ENCODE measurements at places on chromosomes 4 and X.

DNA sequence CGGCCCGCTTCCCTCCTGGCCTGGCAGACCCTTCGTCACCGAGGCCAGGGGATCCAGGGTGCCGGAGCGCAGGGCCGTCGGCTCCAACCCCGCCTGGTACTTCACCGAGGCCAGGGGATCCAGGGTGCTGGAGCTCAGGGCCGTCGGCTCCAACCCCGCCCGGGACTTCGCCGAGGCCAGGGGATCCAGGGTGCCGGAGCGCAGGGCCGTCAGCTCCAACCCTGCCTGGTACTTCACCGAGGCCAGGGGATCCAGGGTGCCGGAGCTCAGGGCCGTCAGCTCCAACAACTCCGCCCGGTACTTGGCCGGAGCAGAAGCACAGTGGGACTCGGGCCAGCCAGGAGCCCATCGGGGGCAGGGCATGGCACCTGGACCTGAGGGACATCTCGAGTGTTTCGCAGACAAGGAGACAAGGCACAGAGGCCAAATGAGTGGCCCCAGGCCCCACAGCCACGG is 85.1 kb downstream of the FAM53A start:
- DNase-seq: no peak

DNA sequence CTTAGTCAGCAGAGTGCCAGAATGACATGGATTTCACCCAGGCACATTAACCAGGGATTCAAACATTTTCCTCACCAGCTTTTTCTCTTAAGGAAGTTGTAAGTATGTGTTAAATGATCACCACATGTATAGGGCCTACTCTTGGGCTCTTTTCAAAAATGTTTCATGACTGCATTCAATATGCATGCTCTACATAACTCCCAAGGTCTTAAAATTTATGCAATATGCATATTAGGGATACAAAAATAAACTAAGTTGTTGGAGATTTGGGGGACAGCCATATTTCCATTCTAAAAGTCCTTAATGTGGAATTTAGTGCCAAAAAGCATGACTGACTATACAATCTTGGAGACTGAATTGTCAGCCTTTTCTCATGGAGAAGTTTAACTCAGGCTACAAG is 25.0 kb upstream of the TRPC5OS start:
- DNase-seq: no peak

DNA sequence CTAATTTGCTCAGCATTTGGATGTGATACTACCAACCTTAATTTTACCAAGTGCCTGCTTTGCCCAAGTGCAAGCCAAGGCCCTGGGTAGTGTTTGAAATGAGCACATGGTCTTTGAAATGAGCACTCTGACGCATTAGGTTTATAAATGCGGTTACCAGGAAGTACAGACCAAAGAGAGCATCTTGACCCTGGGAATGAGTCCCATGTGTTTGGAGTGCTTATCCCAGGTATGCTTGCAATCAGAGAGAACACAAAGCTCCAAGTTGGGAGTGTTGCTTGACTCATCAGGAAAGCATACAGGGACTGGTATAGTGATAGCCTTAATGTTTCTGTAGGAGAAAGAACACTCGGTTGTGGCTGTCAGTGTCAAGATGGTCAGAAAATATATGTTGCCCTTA is 203.6 kb upstream of the MAMLD1 start:
- no peak for DNase-seq

DNA sequence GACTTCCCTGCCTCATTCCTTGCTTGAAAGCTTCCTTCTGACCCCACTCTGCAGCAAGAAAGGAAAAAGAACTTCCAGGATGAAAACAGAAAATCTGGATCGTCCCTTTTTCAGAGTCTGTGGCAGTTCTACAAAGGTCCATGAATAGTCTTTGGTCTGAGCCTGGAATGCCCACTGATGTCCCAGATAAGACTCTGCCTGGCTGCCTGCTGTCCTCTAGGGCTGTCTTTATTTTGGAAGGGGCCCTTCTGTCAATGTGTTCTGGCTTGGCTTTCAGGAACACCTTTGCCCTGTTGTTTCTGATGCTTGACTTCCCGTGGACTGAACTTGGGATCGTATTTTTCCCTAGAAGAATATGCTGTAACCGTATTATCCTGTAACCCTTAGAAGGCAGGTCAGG is 114.7 kb upstream of the LNX1 start:
- no peak for DNase-seq

- DNase-seq: no peak
These were observed at the start of gene NKX1-1 for GRCh38 chr4:1406394-1406980. TSS of gene NKX1-1 (minus strand) at chr4:1406442. CDS start at chr4:1406442, 0 bp downstream.

- DNase-seq: no peak
These were observed 1.2 kb downstream of the ABCD1 start for GRCh38 chrX:153725832-153726285.

DNA sequence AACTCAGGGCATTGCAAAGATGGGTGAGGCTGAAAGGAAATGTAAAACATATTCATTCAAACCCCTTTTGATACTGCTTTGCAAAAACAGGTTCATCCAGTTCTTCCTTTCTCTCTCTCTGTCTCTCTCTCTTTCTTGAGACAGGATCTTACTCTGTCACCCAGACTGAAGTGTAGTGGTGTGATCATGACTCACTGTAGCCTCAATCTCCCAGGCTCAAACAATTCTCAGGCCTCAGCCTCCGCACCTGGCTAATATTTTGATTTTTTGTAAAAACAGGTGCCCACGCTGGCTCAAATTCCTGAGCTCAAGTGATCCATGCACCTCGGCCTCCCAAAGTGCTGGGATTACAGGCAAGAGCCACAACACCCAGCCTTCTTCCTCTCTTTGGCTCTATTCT is 15.6 kb upstream of the DCHS2 start:
- DNase-seq: no peak

DNA sequence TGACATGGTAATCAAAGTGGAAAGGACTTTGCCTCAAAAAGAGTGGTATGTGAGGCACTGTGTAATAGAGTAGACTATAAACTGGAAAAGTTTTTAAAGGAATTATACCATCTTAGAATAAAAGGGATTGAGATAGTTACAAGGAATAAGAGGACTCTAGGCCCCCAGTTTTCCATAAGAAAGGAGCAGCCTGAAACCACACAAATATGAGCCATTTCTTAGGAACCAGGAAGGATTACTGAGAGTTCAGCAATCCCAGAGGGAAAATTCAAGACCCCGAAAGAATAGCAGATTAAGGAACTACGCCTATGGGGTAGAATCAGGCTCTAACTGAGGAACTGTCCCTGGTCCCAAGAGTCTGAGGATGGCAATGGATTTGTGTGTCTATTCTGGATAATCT is 1213.3 kb downstream of the C4orf33 start:
- no peak for DNase-seq

GRCh38 chr4:184762100-184762499 is 28.2 kb upstream of the CENPU start:
- peak; percentile 38 for DNase-seq

- DNase-seq: no peak
These were observed 12.2 kb downstream of the UCP1 start for GRCh38 chr4:140556372-140557085.

- no peak for DNase-seq
These were observed 126.9 kb downstream of the UNC5C start for GRCh38 chr4:95421869-95422268.

GRCh38 chr4:94995684-94996394 is 238.1 kb downstream of the BMPR1B start:
- DNase-seq: no peak

GRCh38 chr4:126568652-126569570 is 1063.8 kb upstream of the INTU start:
- no peak for DNase-seq

- no peak for DNase-seq
These were observed 4.9 kb downstream of the GSX2 start for GRCh38 chr4:54104907-54105306.

GRCh38 chr4:46258431-46258830 is 131.5 kb downstream of the GABRA2 start:
- DNase-seq: no peak

DNA sequence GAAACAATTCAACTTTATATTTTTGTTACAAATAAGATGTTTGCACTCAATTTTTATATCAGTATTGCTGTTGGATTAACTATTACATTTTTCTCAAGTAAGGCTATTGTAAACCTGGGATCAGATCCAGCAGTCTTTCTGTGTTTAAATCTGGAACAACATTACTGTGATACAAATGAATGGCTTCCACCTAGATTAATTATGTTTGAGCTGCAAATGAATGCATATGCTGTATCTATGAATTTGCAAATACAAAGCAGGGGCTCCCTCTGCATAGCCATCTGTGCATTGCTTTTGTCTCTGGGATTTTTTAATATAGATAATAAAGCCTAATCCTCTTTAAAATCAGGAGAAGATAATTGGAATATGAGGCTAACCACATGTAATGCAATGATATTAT is 69.8 kb upstream of the NEIL3 start:
- no peak for DNase-seq

DNA sequence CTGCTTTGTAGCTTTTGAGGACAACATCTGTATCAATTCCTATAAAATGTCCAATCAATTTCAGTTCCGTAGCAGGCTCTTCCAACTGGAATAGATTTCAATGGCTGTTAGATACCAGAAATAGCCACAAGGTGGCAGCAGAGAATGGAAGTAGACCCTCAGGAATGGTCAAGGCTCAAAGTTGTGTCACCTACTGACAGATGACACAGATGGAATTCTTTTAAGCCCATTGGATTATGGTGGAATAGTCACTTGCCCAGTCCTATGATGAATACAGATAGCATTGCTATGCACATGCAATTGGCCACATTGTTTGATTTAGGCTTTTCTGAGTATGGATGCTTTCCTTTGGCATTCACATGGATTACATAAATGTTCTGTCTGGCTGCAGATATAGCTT is 130.4 kb upstream of the RADX start:
- peak; percentile 13 for DNase-seq

- DNase-seq: no peak
These were observed 389.7 kb downstream of the SPRY1 start for GRCh38 chr4:123786163-123786915.

GRCh38 chr4:17490575-17491059 is 21.3 kb downstream of the QDPR start:
- no peak for DNase-seq

DNA sequence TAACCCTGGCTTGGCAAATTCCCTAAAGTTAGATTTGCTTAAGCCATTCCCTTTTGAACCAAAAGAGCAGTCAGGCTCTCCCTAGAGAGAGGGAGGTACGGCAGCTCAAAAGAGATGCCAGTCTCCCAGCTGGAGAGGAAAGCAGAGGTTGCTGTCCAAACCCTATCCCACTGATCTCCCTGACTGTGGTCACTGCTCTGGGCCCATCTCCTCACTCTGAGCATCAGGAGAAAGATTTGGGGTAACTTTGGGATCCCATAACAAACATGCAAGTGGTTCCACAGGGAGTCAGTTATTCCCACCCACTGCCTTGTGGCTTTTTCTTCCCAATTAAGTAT is 17.1 kb downstream of the ACSL1 start:
- no peak for DNase-seq

DNA sequence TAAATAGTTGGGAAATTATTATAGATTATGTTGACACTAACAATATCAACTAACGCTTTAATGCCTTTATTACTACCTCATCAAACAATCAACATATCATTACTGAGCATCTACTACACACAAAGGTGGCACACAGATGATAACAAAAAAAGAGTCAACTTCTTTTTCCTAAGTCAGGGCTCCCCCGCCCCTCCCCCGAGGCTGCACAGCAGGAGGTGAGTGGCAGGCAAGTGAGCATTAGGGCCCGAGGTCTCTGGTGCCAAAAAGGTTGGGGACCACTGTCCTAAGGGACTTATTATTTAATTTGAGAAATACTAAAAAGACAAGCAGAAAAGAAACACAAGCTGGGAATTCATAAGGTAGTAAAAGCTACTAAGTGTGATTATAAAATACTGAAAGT is 50.3 kb upstream of the MCF2 start:
- DNase-seq: no peak
